ENCODE measurements at places on chromosomes 1 and 21.

DNA sequence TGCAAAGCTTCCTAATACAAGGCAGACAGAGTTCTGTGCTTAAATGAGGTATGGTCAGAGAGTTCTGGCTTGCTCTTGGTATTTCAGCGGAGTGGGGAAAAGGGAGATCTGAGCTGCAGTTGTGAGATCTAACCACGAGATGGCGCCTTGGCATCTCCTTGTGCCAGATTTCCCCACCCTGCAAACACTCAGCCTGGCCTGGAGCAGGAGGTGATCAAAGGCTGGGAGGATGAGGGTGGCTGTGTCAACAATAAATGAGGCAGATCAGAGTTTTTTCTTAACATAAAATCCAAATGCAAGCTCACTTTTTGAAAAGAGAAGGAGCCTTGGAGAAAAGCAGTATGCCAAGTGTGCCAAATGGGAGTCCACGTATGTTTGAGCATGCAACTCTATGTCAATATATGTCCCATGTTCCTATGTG is 4.1 kb upstream of the TFAP2E start:
- no peak for DNase-seq

- DNase-seq: no peak
These were observed 56.1 kb downstream of the MEF2D start for GRCh38 chr1:156444407-156445001.

- no peak for DNase-seq
These were observed 45.2 kb downstream of the H3-3A start for GRCh38 chr1:226107471-226108460.

DNA sequence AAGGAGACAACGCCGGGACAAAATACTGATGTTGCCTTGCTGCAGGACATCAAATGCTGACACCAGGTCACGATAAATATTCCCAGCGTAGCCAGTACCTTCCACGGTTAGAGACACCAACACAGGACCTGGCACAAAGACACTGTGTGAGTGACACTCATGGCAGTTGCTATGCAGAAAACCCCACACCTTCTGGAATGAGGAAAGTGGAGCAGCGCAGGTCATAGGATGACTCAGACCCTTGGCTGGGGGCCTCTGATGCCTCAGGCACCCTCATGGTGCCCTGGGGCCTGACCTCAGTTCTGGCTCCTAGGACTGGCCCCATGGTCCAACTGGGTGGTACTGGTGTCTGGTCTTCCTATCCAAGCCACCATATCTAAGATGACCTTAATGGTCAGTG is 7.0 kb downstream of the DCST2 start:
- peak; percentile 60 for DNase-seq

- DNase-seq: peak; percentile 81
These were observed 300.6 kb upstream of the PRMT6 start for GRCh38 chr1:106755682-106756406.

DNA sequence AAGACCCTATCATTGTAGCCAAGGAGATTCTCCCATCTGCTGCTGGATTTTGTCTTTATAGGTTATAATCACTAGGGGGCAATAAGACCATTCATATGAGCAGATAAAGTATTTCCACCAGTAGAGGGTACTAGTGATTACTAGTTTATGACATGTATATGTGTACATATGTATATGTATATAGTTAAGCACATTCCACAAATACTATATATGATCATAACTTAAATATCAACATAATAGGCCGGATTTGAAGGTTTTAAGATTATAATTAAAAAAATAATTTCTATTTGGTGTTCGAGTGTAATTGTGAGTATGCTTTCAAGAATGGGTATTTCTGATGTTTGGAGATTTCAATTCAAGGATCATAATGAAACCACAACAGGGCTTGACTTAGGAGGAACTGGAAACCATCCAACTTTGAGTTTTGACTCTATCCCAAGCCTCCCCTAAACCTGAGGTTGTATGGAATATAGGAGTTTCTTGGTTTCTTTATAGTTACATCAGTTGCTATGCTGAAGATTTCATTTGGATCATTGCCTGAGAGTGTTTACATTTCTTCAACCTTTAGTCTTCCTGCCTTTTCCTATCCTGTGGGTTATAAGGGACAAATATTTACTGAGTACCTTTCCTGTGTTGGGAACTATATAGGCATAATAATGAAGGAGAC is 16.9 kb downstream of the TCEANC2 start:
- DNase-seq: peak; percentile 6

DNA sequence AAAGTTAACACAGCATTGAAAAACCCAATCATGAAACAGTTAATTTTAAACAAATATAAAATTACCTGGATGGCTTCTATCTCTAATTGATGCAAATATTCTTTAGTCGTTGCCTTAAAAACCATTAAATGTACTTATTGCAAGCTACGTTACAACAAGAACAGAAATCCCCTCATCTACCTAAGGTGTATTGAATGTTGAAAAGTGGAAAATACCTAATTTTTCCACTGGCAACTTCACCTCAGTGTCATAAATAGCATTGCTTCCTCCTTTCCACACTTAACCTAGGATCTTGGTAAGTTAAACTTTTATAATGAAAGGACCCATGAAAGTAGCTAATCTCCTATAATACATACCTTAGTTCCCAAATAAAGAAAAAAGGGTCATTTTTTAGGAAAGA is 5.4 kb downstream of the GADD45A start:
- DNase-seq: no peak

- DNase-seq: no peak
These were observed 259.3 kb upstream of the AJAP1 start for GRCh38 chr1:4395158-4395557.

- no peak for DNase-seq
These were observed 290.2 kb downstream of the SMYD3 start for GRCh38 chr1:246216906-246217305.

GRCh38 chr1:168693197-168693871 is 35.7 kb downstream of the DPT start:
- DNase-seq: no peak

GRCh38 chr1:59605184-59605583 is 209.6 kb upstream of the HOOK1 start:
- no peak for DNase-seq

GRCh38 chr1:116940814-116941599 is 31.3 kb downstream of the PTGFRN start:
- no peak for DNase-seq

DNA sequence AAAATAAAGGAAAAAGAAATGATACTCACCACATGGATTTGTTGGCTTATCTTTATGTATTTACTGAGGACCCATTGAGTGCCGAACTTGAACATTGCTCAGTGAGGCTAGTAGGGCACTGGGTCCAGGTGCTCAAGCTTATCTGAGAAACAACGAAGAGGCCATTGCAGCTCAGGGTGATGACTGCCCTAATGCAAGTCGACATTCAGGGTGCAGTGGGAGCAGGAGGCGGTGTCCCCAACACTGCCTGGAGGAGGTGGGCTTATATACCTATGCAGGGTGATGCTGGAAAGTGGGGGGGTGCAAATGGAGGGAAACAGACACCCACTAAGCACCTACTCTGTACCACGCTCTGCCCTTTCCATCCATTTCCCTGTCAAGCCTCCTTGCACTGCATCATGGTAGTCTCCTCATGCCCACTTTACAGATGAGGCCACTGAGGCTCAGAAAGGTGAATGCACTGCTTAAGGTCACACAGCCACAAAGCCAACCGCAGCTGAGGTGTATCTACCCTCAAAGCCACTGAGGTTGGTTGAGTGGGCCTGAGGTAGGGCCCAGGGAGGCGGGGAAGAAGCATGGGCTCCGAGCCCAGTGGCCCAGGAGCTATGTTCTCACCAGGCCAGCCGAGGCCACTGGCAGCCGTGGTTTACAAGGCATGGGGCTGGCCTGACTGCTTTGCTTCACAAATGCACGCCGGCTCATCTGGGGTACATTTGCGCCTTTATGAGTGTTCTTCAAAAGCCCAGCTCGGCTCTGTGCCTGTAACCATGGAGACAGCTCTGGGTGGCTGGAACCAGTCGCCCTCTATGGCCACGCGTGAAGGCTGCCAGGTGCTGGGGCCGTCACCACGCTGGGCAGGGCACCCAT is 103.8 kb downstream of the EPHB2 start:
- no peak for DNase-seq

DNA sequence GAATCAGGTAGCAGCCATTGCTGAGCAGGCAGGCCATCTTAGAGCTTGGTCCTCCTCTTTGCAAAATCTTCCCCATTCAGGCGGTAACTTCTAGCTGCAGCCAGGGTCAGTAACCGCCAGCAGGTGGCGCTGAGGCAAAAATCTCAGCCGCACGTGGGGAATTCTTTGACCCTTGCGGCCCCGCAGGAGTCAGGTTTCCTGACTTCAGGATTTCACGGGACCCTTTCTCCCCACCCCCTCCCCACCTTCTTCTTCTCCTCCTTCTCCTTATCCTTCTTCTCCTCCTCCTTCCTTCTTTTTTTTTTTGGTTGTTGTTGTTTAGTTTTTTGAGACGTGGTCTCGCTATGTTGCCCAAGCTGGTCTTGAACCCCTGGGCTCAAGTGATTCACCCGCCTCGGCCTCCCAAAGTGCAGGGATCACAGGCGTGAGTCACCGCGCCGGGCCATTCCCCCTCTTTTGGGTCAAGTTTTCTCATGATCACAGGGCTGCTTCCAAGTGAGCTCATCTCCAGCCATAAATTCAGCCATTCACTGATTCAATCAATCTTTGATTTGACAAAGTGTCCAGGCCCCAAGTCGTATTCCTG is 33.4 kb upstream of the TENT5B start:
- DNase-seq: peak; percentile 50

- DNase-seq: no peak
These were observed 38.8 kb downstream of the RCAN1 start for GRCh38 chr21:34576041-34576511.

All from NCI-H226 (cell line).